ENCODE measurements at places on chromosomes 4 and X.

DNA sequence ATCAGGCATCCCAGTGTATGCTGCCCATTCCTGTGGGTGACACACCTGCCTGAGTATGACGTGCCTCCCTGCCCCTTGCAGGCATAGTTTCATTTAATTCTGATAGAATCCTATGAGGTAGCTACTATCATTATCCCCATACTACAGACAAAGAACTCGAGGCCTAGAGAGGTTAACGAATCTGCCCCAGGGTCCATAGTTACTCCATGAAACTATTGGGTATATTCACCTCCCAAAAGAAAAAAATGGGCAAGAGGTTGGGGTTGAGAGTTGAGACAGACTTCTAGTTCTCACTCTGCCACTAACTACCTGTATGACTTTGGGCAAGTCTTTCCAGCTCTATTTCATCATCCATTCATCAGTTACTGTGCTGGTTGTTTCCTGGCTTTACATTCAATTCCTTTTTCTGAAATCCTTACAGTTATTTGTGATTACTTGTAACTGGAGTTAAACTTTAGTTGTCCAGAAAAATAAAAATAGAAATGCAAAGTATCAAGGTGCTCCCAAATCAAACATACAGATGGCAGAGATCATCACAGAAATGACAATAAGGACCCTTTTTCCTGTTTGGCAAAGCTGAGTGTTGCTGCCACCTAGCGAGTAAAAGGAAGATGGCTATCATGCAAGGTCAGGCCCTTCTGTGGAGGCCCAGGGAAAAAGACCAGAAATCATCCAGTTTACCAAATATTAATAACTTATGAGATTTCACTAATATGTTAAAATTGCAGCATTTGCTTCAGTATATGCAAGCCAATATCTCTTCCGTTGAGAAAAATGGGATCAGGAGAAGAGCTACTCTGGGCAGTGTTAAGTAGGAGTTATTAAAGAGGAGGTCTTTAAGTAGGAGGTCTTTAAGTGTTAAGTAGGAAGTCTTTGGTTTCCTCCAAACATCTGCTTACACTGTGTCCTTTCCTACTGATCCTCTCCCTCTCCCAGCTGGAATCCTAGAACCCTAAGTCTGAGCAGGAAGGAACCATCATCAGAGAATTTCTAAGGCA lies 17.1 kb upstream of the MAP7D3 start:
- no peak for DNase-seq

DNA sequence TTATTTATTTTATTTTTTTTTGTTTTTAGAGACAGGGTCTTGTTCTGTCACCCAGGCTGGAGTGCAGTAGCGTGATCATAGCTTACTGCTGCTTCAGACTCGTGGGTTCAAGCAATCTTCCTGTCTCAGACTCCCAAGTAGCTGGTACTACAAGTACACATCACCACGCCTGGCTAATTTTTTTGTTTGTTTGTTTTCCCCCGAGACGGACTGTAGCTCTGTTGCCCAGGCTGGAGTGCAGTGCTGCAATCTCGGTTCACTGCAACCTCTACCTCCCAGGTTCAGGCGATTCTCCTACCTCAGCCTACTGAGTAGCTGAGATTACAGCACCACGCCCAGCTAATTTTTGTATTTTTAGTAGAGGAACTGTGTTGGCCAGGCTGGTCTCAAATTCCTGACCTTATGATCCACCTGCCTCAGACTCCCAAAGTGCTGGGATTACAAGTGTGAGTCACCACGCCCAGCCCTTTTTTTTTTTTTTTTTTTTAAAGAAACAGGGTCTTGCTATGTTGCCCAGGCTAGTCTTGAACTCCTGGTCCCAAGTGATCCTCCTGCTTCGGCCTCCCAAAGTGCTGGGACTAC lies 32.2 kb downstream of the COPS4 start:
- no peak for DNase-seq

DNA sequence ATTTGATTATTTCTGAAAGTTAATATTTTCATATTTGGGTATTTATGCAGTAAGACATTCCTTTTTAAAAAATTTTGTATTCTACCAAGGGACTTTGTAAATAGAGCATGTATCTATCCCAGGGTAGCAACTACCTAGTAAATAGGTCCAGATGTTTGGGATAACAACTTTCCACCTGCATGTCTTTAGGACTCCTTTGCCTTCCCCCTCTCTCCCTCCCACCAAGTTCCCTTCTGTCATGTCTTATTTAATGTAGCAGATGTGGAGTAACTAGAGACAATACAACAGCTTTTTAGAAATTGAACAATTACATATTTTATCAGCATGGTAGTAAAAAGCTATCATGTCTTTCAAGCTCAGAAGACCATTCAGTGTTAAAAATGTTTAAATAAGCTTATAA lies 821.0 kb downstream of the C4orf33 start:
- no peak for DNase-seq

DNA sequence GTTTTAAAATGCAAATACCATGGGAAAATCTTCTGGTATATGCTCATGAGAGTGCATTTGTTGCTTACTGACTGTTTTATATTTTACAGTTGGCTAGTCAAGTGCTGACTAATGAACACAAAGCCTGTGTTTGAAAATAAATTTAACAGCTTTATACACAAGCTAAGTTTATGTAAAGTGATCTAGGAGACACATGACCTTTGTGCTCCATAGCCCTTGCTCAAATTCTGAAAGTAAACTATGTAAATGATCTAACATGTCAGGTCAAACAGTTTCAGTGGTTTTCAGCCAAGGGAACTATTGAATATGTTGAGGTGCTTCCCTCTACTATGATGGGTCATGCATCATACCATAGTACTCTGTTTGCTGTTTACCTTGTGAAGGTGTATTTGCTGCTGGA lies 36.7 kb downstream of the DIAPH2 start:
- DNase-seq: no peak

DNA sequence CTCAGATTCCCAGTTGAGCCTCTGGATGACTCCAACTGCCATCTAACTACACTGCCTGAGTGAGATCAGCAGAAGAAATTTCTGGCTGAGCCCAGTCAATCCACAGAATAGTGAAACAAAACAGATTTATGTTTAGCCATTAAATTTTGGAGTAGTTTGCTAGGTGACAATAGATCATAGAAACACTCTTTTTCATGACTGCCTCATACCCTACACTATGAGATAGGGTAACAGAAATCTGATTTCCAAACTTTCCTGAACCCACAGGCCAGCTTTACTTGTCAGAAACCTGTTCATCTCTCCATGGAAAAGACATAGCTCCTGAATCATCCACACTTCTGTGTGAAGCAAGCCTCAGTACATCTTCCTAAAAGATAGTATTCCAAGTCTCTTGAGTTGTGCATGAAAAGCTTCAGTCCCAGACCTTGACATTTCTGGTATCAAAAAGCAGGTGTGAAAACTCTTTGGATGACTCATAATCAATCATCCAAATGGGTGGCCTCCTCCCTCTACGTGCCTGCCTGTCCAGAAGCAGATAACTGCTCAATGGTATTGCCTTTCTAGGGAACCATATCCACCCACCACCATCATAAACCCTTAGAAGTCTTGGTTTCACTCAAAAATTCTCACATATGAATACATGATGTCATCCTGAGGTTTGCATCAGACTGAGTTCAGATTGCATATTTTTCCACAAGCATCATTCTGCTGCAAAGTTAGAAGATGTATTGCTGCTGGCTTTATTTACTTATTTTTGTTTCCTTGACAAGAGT lies 47.5 kb upstream of the RAP2C start:
- DNase-seq: no peak

DNA sequence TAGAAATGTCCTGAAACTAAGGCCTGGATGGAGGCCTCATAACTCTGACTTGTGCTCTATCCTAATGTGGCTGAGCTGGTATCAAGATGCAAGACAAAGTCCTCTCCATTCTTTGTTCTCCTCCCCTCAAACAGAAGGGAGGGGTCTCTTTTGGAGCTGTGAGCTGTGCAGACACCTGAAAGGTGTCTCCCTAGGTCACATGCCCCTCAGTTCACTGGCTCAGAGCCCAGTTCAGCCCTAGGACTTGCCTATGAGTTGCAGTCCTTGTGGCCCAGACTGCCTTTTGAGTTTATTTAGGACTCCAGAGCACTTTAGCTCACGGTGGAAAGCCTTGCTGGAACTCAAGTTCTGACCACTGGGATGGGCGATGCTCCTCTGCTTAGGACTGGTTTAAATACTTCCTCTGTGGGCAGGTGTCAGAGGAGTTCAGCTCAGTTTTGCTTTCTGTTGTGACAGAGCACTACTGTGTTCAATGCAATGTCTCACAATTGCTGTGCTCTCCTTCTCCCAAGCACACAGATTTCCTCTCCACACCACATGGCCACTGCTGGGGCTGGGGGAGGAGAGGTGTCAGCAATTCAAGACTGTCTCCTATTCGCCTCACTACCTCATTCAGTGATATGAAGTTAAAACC lies 84.8 kb upstream of the ZNF827 start:
- DNase-seq: no peak
